Stimulated activated CD8-positive, alpha-beta memory T cell treated with anti-CD3 and anti-CD28 coated beads, Interleukin-4, amount 100 ng/mL, for 48 hours (primary cell): ENCODE measurements at places on chromosomes 6 and 20.

GRCh38 chr6:136962661-136963060, 40.6 kb downstream of the SLC35D3 start:
- no peak for DNase-seq

GRCh38 chr6:63347599-63347998, 27.8 kb upstream of the LGSN start:
- no peak for DNase-seq

DNA sequence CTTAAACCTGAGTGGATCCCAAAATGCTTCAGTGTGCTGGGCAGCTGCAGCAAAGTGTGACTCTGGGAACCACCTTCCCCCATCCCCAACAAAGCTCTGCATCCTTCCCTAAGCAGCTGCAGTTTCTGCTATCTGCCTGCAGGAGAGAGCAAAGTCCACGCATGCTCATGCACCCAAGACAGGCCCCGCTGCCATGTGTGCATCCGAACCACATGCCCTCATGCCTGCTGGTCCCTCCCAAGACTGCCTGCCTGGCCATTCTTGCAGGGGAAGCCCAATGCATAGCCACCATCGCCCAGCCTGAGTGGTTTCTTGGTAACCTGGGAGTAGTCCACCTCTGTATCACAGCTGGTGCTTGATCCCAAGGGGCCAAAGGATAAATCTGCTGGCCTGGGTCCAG, 94.3 kb upstream of the OLIG3 start:
- no peak for DNase-seq

- DNase-seq = no peak
Measured at GRCh38 chr6:148460876-148461646, 118.4 kb downstream of the SASH1 start.

- no peak for DNase-seq
Measured at GRCh38 chr6:11761744-11762620, 16.6 kb downstream of the ADTRP start.

- no peak for DNase-seq
Measured at GRCh38 chr6:7142918-7143475, 35.2 kb downstream of the RREB1 start.

DNA sequence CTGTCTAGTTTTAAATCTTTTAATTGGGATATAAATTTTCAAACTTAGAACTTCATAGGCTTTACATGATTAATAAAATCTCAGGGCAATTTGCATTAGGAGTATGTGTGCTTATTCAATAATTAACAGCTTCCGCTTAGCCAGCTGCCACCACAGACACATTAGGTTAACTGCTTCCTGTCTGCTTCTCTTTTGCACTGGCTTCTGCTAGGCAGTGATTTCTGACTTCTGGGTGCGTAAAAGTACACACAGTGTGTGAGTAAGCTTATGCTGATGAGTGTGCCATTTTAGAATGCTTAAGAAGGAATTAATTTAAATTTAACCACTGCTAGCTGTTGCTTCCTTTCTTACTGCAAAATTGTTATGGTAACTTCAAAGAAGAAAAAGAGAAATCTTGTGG, 73.9 kb downstream of the F13A1 start:
- DNase-seq = no peak

- no peak for DNase-seq
Measured at GRCh38 chr6:78594668-78595066, 272.7 kb upstream of the IRAK1BP1 start.

- DNase-seq = no peak
Measured at GRCh38 chr20:15339264-15339663, 1001.9 kb upstream of the FLRT3 start.

DNA sequence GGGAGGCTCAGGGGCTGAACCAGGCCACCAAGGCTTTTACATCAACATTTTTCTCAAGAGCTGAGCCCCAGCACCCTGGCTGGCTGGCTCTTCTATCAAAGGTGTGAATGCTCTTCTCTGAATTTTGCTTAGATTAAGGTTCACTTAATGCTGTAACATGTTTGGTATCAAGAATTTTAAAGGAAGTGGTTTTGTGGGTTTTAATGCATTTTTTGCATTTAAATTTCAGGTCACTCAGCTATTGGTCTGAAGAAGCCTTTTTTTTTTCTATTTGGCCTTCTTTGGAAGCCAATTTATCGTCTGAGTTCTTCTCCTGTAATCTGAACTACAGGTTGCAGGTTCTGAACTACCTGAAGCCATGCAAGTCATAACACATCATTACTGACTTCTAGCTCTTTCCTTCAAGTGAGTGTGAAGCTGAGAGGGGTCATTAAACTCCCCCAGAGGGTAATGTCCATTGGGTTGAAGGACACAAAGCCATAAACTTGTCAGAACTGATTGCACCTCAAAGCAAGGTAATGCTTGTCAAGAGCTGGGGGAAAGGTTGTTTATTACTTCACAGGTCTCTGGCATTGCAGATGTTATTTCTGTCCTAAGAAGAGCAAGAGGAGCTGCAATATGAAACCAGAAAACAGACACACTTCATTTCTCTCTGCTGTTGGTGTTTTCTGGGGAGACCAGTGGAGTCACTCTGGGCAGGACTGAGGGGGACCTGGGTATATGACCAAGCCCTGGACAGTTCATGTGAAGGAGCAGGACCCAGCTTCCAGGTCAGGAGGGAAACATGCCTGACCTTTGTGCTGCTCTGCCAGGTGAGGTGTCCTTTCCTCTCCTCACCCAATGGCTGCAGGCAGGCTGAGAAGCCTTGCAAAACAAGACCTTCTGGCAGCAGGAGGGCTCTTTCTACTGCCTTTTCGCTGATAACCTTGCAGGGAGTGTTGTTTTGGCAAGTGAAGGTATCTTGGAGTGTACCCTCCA, 26.1 kb upstream of the NEDD9 start:
- DNase-seq = no peak

- no peak for DNase-seq
Measured at GRCh38 chr6:50819904-50820868, 1.5 kb downstream of the TFAP2B start.

DNA sequence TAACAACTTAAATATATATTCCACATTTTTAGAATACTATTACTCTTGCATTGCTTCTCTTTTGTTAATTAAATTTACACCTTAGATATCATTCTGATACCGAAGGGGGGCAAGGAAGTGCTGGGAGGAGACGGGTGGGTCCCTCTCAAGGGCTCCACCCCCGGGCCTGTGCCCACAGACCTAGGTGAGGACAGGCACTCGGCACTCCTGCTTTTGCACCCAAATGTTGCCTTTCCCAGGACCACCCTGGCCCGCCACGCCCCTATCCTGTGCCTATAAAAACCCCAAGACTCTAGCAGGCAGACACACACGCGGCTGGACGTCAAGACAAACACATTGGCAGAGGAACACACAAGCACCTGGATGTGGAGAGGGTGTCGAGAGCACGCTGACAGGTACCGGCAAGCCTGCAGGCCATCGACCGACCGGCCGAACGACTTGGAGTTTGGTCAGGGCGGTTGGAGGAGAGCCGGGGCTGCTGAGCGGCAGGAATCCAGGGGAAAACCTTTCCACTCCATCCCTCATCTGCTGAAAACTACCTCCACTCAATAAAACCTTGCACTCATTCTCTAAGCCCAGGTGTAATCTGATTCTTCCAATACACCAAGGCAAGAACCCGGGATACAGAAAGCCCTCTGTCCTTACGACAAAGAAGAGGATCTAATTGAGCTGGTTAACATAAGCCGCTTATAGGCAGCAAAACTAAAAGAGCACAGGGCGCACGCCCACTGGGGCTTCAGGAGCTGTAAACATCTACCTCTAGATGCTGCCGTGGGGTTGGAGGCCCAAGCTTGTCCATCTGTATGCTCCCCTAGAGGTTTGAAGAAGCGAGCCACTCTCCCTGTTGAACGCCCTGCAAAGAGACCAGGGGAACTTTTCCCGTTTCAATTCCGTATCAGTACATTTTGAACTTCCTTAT, 197.4 kb upstream of the PRSS16 start:
- DNase-seq = no peak

DNA sequence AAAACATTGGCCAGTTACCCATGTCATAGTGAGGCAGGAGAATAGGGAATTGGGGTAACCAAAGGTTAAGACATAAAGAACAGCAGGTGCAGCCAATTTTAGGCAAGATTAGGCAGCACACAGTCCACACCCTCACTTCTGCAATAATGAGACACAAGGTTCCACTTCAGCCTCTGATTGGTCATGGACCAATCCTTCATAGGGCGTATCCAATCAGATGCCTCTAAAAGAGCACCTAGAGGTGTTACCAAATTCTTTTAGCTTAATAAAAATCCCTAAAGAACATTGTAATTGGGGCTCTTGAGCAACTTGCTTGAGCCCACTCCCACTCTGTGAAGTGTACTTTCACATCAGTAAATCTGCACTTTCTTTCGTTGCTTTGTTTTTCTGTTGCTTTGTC, 302.4 kb downstream of the PREX1 start:
- DNase-seq = no peak

GRCh38 chr6:167855825-167856425, 29.2 kb downstream of the AFDN start:
- no peak for DNase-seq

DNA sequence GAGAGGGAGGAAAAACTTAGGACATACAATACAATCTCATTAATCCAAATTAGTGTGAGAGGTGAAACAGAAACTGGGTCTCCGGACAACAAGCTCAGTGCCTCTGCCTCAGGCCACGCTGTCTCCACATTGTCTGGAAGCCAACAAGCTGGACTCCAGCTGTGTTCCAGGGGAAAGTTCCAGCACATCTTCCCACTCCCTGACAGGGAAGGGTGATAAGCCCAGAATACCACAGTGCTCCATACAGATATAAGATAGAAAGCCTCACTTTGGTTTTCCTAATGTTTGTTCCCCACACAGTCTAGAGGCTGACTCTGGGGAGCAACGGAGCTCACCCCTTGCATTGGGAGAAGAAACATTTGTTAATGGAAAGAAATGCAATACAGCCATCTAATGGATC, 117.1 kb upstream of the SPTLC3 start:
- DNase-seq = no peak

DNA sequence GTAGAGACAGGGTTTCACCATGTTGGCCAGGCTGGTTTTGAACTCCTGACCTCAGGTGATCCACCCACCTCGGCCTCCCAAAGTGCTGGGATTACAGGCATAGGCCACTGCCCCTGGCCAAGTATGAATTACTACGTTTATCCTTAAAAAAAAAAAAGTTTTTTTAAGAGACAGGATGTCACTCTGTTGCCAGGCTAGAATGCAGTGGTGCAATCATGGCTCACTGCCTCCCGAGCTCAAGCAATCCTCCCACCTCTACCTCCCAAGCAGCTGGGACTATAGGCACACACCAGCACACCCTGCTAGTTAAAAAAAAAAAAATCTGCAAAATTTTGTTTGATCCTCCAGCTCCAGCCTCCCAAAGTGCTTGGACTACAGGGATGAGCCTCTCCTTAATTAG, 23.1 kb downstream of the IYD start:
- DNase-seq = no peak

DNA sequence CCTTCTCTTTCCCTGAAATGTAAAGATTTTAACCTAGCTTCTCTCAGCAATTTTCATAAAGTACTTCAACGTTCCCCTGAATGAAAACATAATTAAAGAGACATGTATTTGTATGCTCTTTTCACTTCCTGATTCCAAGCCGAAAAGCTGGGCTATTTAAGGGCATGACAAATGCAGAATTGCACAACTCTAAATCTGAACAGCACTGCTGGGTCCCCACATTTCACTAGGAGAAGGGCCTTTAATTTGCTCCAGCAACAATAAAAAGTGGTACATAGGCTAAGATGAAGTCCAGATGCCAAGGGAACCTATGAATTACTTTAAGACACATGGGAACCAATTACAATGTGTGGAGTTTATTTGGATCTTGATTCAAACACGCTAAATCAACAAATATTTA, 42.0 kb downstream of the IRAK1BP1 start:
- no peak for DNase-seq
